Esophagus muscularis mucosa (tissue), 4 donors: ENCODE measurements at places on chromosomes 6 and 20. TPM values are rescaled to one million over a fixed set of nuclear protein-coding genes. Genes with fewer than 3 reads are reported as not detected.

SAMHD1 gene
- 373 TPM for total RNA-seq

LIN28B gene
- total RNA-seq: not detected

LPA gene
- not detected for total RNA-seq

SLCO4A1 gene
- 42.4 TPM for total RNA-seq

SCRT2 gene
- not detected for total RNA-seq

C6orf132 gene
- total RNA-seq: 1.7 TPM

SMOC2 gene
- total RNA-seq: 130 TPM

DDR1 gene
- 37.9 TPM for total RNA-seq

GJA1 gene
- total RNA-seq: 460 TPM

BIRC7 gene
- not detected for total RNA-seq

TFAP2A gene
- 1.2 TPM for total RNA-seq

VIP gene
- 17.1 TPM for total RNA-seq

SPAG4 gene
- 3.0 TPM for total RNA-seq

DOK5 gene
- total RNA-seq: 0.83 TPM

NTSR1 gene
- total RNA-seq: 0.83 TPM

MCM9 gene
- 11.2 TPM for total RNA-seq

CEP250 gene
- 27.1 TPM for total RNA-seq

LBP gene
- total RNA-seq: 0.13 TPM

SEMG1 gene
- total RNA-seq: not detected

TRIM26 gene
- total RNA-seq: 47.1 TPM

MEI4 gene
- total RNA-seq: 0.17 TPM

STMND1 gene
- not detected for total RNA-seq

ACTL10 gene
- total RNA-seq: 2.5 TPM

TMC2 gene
- not detected for total RNA-seq

ELOVL2 gene
- total RNA-seq: 0.57 TPM

DACT2 gene
- total RNA-seq: 1.2 TPM

CLDN20 gene
- not detected for total RNA-seq

TRIM38 gene
- 6.4 TPM for total RNA-seq

CCN6 gene
- not detected for total RNA-seq

TINAG gene
- total RNA-seq: not detected

LAMP5 gene
- total RNA-seq: not detected

DLL1 gene
- total RNA-seq: 3.7 TPM

DDO gene
- total RNA-seq: 2.1 TPM

WFDC10B gene
- not detected for total RNA-seq

PBOV1 gene
- not detected for total RNA-seq

PSORS1C1 gene
- total RNA-seq: 1.1 TPM

CALHM5 gene
- total RNA-seq: 4.2 TPM

SNAP91 gene
- total RNA-seq: 7.1 TPM

TRMT11 gene
- total RNA-seq: 17.7 TPM

WDR46 gene
- 33.6 TPM for total RNA-seq

TXLNB gene
- total RNA-seq: 2.1 TPM

OR12D3 gene
- not detected for total RNA-seq

DEFB124 gene
- total RNA-seq: not detected

FIG4 gene
- total RNA-seq: 12.3 TPM

SIRPB1 gene
- total RNA-seq: under 0.01 TPM

ZNF165 gene
- 0.50 TPM for total RNA-seq

BPI gene
- not detected for total RNA-seq

LAMA4 gene
- total RNA-seq: 336 TPM

DEFB132 gene
- total RNA-seq: not detected

CLPSL2 gene
- total RNA-seq: not detected

PROKR2 gene
- not detected for total RNA-seq

SLC16A10 gene
- total RNA-seq: 0.57 TPM

SYNDIG1 gene
- not detected for total RNA-seq

SMLR1 gene
- total RNA-seq: not detected

GPR6 gene
- not detected for total RNA-seq

MYLK4 gene
- total RNA-seq: 0.45 TPM

NRSN1 gene
- total RNA-seq: 0.26 TPM

NRM gene
- 6.2 TPM for total RNA-seq

HLA-DMB gene
- 8.0 TPM for total RNA-seq
